ENCODE measurements at places on chromosomes 7 and 10. TPM values are rescaled to one million over a fixed set of nuclear protein-coding genes. Genes with fewer than 3 reads are reported as not detected.

FANK1 gene
- total RNA-seq = 2.1 TPM

BUD23 gene
- total RNA-seq = 51.5 TPM

CPA1 gene
- total RNA-seq = not detected

TLX1 gene
- not detected for total RNA-seq

TCF7L2 gene
- total RNA-seq = 24.1 TPM

C10orf62 gene
- not detected for total RNA-seq

EPHB4 gene
- 26.2 TPM for total RNA-seq

MMRN2 gene
- total RNA-seq = 66.0 TPM

RGS10 gene
- 32.4 TPM for total RNA-seq

CTAGE6 gene
- not detected for total RNA-seq

MMD2 gene
- total RNA-seq = not detected

MKI67 gene
- 0.91 TPM for total RNA-seq

CYP2C9 gene
- not detected for total RNA-seq

GPR15LG gene
- total RNA-seq = not detected

IQUB gene
- 13.3 TPM for total RNA-seq

SOSTDC1 gene
- not detected for total RNA-seq

TMEM130 gene
- 0.83 TPM for total RNA-seq

UBN2 gene
- total RNA-seq = 10.5 TPM

MBL2 gene
- total RNA-seq = not detected
